ENCODE measurements at places on chromosomes 2 and 18.

GRCh38 chr2:178761759-178762371 is 45.4 kb downstream of the TTN start:
- no peak for DNase-seq

- DNase-seq, result no peak
Observed at GRCh38 chr2:675982-676646, 1.1 kb downstream of the TMEM18 start.

GRCh38 chr2:9118383-9118960 is 88.1 kb upstream of the ASAP2 start:
- DNase-seq, result no peak

- DNase-seq, result no peak
Observed at GRCh38 chr2:189379287-189379630, 62.0 kb upstream of the WDR75 start.

- no peak for DNase-seq
Observed at GRCh38 chr18:46257366-46257765, 153.2 kb downstream of the HAUS1 start.

DNA sequence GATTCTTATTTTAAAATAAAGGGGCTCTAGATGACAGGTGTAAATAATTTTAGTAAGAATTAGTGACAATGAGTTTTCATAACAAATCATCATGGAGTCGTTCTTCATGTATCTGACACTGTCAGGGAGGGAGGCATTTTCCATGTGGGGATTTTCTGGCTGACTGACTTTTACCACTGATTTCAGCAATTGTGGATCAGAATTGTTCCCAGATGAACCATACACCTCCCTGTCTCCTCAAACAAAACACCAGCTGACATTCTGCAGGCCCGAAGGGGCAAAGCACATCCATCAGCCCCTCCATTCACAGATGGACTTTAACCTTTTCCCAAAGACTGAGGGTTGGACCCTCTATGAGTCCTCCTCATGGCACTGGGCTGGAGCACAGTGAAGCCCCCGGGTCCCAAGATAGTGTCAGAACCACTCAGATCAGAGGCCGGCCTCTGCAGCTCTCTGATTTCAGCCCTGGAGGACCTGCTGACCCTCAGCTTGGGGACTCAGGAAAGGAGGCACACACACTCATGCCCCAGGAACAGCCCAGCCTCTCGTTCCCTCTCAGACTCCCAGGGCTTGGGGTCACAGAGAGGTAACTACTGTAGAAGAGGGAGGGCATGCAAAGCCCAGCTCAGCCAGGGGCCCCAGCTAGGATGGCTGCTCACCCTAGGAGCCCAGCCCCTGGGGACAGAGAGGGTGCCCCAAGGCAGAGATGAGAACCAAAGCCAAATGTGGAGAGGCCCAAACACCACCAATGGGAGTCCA is 43.2 kb upstream of the LOXHD1 start:
- DNase-seq, result no peak

GRCh38 chr2:222747526-222748160 is 76.2 kb downstream of the MOGAT1 start:
- DNase-seq, result no peak

GRCh38 chr18:8045160-8045883 is 478.2 kb downstream of the PTPRM start:
- DNase-seq, result no peak

DNA sequence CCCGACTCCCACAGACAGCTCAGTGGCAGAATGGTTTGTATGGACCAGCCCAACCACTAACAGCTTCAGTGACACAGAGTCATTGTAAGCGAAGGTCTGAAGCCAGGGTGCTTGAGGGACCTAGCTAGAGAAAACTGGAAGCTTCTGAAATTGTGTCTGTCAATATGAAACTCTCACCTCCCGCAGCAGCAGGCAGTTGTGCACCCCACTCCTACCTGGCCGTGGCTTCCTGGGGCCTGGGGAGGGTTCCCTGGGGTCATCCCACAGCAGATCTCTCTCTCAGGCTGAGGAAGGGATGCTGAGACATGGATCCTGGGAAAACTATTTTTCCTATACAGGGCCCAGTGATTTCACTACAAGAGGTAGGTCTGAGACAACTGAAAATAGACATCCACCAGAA is 229.5 kb downstream of the TFCP2L1 start:
- no peak for DNase-seq

DNA sequence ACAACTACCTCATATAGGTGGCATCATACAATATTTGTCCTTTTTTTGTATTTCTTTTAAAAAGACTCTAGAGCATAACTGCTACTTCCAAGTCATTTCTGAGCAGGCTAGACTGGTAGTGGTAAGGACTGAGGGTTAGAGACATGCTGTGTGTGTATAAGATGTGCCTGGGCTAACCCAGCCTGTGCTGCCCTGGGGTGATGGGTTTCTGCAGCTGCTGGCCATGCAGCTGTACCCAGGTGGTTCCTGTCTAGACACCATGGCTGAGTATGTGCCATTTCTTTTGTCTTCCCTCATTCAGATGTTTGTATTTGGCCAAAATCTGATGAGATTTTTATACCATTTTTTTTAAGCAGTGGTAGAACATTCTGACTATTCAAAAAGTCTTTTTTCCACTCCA is 40.0 kb downstream of the MERTK start:
- no peak for DNase-seq

- no peak for DNase-seq
Observed at GRCh38 chr2:74562126-74562775, 7.7 kb downstream of the DOK1 start.

DNA sequence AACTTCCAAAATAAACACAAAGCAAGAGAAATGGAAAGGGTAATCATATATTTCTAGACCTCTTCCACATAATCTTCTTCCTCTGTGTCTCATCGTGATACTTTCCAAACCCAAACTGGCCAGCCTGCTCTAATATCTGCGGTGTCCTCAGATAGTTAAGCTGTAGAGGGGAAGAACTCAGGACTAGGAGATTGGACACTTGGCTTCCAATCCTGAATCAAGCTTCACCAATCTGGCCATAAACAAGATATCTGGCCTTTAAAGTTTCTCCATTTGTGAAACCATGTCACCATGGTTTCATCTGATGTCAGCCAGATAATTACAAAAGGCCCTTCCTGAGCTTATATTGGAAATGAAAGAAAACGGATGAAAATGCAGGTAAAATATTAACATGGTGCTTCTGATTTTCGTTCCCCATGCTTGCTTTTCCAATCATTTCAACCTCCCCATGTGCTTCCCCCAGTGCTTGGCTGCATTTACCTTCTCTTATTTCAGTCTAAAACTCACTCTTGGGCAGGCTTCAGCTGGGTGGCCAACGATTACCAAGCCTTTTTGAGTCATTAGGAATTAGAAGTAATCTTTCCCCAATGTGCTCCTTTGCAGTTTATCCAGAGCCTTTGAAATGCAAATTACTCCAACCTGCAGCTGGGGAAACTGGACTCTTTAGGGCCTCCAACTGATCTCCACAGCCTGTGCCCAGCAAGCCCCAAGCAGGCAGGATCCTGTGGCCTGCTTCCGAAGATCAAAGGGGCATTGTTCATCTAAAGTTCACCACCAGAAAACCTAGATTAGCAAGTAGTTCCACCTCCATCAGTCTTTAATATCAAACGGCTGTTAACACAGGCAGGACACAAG is 44.5 kb upstream of the MYCN start:
- DNase-seq, result no peak

GRCh38 chr18:14014456-14014855 is 99.1 kb upstream of the MC2R start:
- no peak for DNase-seq

- DNase-seq, result no peak
Observed at GRCh38 chr2:118596620-118597019, 250.8 kb downstream of the EN1 start.

DNA sequence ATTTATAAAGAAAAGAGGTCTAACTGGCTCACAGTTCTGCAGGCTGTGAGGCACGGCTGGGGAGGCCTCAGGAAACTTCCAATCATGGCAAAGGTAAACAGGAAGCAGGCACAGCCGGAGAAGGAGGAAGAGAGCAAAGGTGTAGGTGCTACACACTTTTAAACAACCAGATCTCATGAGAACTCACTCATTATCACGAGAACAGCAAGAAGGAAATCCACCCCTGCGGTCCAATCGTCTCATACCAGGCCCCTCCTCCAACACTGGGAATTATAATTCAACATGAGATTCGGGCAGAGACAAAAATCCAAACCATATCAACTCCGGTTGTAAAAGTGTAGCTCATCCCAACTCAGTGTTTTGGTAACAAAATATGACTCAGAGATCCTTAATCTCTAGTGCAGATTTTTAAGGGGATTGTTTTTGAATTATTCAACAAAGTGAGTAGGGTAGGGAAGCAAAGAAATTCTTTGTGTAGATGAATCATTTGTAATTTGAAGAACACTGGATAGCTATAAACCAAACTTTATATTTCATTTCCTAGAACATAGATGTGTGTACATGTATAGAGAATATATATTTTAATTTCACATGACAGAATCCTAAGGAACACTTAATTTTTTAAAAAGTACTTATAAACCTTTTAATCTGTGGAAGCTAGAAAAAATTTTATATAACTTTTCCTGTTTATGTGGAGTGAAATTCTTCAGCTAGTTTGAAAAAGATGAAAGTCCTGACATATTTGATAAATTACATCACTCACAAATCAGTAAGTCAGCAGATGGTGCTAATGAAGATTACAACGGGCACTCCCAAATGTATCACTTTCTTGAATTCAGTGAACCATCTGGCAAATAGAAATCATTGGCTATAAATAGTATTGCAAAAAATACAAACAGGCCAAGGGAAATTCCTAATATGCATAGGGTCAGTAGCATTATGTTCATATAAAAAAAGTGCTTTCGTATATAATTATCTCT is 130.1 kb downstream of the OLA1 start:
- no peak for DNase-seq

DNA sequence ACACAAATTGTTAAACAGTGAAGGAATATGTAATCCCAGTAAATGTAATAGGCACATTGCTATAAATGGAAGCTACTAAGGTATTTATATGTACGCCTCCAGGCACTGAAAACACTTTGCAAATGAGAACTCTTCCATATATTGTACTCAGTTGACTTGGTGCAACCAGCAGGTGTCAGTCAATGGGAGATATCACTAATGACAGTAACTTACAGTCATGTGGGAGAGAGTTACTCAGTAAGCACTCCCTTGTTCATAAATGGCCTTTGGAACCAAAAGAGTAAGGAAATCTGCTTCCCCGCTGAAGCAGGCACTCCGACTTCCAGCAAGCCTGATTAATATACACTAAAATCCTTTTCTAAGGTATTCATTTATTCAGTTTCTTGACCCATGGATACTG is 5.9 kb downstream of the MDH1 start:
- no peak for DNase-seq

DNA sequence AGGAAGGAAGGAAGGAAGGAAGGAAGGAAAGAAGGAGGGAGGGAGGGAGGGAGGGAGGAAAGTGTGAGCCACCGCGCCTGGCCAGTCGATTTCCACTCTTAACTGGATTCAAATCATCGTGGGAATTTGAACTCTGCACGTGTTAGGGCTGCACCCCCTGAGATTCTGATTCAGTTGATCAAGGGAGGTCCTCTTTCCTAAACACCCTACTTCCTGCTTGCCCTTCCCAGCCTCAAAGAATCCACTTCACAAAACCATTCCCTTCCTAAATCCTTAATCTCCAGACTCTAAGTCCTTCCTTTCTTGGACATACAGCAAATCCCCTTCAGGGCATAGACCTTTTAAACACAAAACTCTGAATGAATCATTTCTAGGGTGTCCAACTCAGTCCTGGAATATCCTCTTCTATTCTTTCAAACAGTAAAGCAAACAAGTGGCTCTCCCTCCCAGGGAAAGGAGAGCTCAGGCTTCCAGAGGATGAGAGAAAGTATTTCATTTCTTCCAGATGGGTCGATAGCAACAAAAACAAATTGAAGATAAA is 68.2 kb upstream of the MBOAT2 start:
- DNase-seq, result no peak
